Activated naive CD8-positive, alpha-beta T cell treated with anti-CD3 and anti-CD28 coated beads, Interleukin-2, amount 10 ng/mL, durations not matched to agents 7 days and 5 days (primary cell): ENCODE measurements at places on chromosomes 5 and 9. TPM values are rescaled to one million over a fixed set of nuclear protein-coding genes. Genes with fewer than 3 reads are reported as not detected.

HMMR gene
- total RNA-seq, result 54.5 TPM

ZFP2 gene
- 0.77 TPM for total RNA-seq

RORB gene
- total RNA-seq, result 0.03 TPM

PCDHA10 gene
- not detected for total RNA-seq

MEIKIN gene
- total RNA-seq, result 1.2 TPM

UGT3A1 gene
- total RNA-seq, result not detected

APBA1 gene
- 0.11 TPM for total RNA-seq

CDK7 gene
- total RNA-seq, result 21.2 TPM
